Osteocyte (in vitro differentiated cells): ENCODE measurements at places on chromosomes 2 and 18. TPM values are rescaled to one million over a fixed set of nuclear protein-coding genes. Genes with fewer than 3 reads are reported as not detected.
A peak's percentile ranks its signal among the peaks of the same experiment; 100 is the strongest.

- no peak overlapping the region for H3K4me3 ChIP-seq
- no peak for DNase-seq
- peaks cover 21% of the 10 kb centered on the region for H3K4me1 ChIP-seq
- peaks cover 4% of the 10 kb centered on the region for H3K36me3 ChIP-seq
- H3K27me3 ChIP-seq = peaks cover 2% of the 10 kb centered on the region
Observed at GRCh38 chr2:152062125-152063091, 36.4 kb downstream of the CACNB4 start.

- peaks cover 6% of the 10 kb centered on the region for H3K27me3 ChIP-seq
- H3K4me3 ChIP-seq = no peak overlapping the region
- H3K36me3 ChIP-seq = no peaks in the 10 kb centered on the region
- no peak overlapping the region for H3K27ac ChIP-seq
- no peak for DNase-seq
Observed at GRCh38 chr2:209911486-209911885, 91.0 kb upstream of the RPE start.

GRCh38 chr2:186717320-186718007, 23.6 kb downstream of the FAM171B start:
- H3K36me3 ChIP-seq = no peaks in the 10 kb centered on the region
- DNase-seq = no peak
- no peak overlapping the region for H3K27ac ChIP-seq
- no peak overlapping the region for H3K4me3 ChIP-seq
- H3K27me3 ChIP-seq = no peaks in the 10 kb centered on the region
- peaks cover 35% of the 10 kb centered on the region for H3K4me1 ChIP-seq

DNA sequence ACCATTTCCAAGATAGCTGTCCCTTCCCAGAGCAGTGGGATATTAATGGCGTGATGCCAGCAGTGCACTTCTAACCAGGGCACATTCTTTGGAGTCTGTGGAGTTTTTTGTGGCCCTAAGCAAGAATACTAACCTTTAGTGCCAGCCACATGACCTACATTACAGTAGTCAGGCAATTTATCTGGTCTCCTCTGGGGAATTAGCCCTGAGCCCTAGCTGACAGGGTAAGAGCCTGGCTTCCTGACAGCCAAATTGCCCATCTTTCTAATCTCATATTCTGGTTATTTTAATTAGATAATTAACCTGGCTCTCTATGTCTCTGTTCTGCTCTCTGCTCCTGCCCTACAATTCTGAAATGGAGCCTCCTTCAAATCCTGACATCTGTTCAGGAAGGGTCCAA, 5.2 kb downstream of the PFN4 start:
- no peaks in the 10 kb centered on the region for H3K27me3 ChIP-seq
- H3K36me3 ChIP-seq = peaks cover 11% of the 10 kb centered on the region
- no peak for DNase-seq
- no peak overlapping the region for H3K4me3 ChIP-seq
- no peak overlapping the region for H3K27ac ChIP-seq
- peaks cover 9% of the 10 kb centered on the region for H3K4me1 ChIP-seq

CPLX4 gene
- total RNA-seq = not detected in 2 replicates

GRCh38 chr2:30113617-30114293, 33.1 kb upstream of the YPEL5 start:
- H3K4me1 ChIP-seq = peaks cover 24% of the 10 kb centered on the region
- no peaks in the 10 kb centered on the region for H3K36me3 ChIP-seq
- peaks cover under 1% of the 10 kb centered on the region for H3K27me3 ChIP-seq
- no peak overlapping the region for H3K4me3 ChIP-seq

UGT1A8 gene
- not detected in 2 replicates for total RNA-seq

ZNF385B gene
- 0.13 and 0.16 TPM in 2 replicates for total RNA-seq

HOXD12 gene
- not detected in 2 replicates for total RNA-seq

DNA sequence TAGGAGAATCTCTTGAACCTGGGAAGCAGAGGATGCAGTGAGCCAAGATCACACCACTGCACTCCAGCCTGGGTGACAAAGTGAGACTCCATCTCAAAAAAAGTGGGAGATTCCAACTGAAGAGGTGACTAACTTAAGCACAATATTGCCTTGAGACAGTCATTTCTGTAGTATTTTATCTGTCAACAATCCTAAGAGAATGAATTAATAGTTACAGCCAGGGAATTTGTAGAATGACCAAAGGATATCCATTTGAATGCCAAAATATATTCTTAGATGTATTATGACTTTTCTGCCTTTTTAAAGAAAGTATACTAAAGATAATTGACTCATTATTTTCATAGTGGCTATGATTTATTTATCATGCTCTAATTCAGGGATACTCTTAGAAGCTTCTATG, 40.7 kb upstream of the CCDC150 start:
- DNase-seq = no peak
- no peak overlapping the region for H3K4me3 ChIP-seq
- no peaks in the 10 kb centered on the region for H3K36me3 ChIP-seq
- H3K27ac ChIP-seq = peak overlapping the region; percentile 36

DNA sequence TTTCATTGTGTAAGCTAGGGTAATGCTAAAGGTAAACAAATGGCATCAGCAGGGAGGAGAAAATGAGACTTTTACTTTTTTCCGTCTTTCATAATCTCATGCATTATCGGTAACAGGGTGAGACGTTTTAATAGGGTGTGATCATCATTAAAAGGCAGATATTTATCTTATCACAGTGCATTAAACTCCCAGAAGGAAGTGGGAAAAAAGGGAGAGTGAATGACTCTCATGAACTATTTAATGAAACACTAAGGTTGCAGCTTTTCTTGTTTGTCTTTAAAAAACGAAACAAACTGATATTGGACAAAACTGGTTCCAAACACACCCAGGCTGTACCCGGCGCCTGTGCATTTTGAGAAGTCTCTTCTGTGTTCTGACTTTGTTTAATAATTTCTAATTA, 1936.8 kb upstream of the PIK3C3 start:
- peaks cover 23% of the 10 kb centered on the region for H3K27me3 ChIP-seq
- no peaks in the 10 kb centered on the region for H3K36me3 ChIP-seq
- H3K27ac ChIP-seq = no peak overlapping the region
- no peak for DNase-seq
- no peak overlapping the region for H3K4me3 ChIP-seq

- no peaks in the 10 kb centered on the region for H3K36me3 ChIP-seq
- H3K27me3 ChIP-seq = peaks cover 27% of the 10 kb centered on the region
- H3K4me3 ChIP-seq = no peak overlapping the region
- no peak overlapping the region for H3K27ac ChIP-seq
- no peak for DNase-seq
Observed at GRCh38 chr2:117853873-117854272, 39.4 kb downstream of the DDX18 start.

- DNase-seq = no peak
- peak overlapping the region; percentile 86 for H3K4me3 ChIP-seq
- H3K27me3 ChIP-seq = no peaks in the 10 kb centered on the region
- H3K27ac ChIP-seq = peak overlapping the region; percentile 97
Observed at GRCh38 chr2:127525691-127526131, 578 bp downstream of the IWS1 start.

DNA sequence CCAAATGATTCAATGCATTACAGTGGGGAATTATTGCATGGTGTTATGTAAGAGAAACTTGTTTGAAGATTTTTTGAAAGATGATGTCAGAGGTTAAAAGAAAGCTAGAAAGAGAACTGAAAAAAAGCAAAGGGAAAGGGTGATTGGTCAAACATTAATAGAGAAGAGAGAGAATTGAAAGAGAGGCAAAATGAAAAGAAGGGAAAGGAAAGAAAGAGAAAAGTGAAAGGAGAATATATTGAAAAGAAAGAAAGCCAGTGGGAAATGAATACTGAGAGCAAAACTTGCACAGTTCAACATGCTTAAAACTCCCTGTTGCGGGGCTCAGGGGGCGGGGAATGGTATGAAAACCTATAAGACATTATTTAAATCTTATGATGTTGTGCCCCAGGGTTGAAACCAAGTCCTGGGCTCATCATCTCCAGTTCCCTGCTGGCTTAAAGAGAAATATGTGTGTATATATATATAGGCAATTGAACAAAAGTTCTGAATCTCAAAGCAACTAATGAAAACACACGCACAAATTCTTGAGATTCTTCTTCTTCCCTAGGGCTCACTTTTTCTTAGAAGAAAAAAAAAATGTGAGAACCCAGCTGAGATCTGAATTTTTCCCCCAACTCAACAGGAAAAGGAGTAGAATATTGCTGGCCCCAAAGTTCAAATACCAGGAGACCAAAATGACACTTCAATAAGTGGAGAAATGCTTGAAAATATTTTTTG, 2045.9 kb upstream of the CELF4 start:
- H3K4me1 ChIP-seq = peaks cover 47% of the 10 kb centered on the region
- peak overlapping the region; percentile 60 for H3K4me3 ChIP-seq
- no peaks in the 10 kb centered on the region for H3K36me3 ChIP-seq
- no peak for DNase-seq
- H3K27ac ChIP-seq = peak overlapping the region; percentile 90
- H3K27me3 ChIP-seq = no peaks in the 10 kb centered on the region

DNA sequence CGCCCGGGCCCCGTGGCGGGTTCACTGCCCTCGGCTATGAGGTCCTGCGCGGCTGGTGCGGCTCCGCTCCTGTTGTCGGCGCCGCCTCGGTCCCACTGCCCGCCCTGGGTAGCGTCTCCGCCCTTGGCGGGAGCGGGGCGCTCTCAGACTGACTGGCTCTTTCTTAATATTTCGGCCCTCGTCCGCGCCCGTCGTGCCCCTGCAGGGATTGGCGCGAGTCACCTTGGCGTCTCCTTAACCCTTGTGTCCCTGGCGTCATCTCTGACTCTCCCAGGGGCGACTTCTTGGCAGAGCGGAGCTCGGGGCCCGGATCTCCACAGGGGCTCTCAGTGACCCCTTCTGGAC, 1.3 kb downstream of the PTMA start:
- peaks cover 21% of the 10 kb centered on the region for H3K36me3 ChIP-seq
- peak overlapping the region; percentile 85 for H3K4me3 ChIP-seq
- peak overlapping the region; percentile 86 for H3K27ac ChIP-seq
- DNase-seq = no peak
- peaks cover 34% of the 10 kb centered on the region for H3K4me1 ChIP-seq

DNA sequence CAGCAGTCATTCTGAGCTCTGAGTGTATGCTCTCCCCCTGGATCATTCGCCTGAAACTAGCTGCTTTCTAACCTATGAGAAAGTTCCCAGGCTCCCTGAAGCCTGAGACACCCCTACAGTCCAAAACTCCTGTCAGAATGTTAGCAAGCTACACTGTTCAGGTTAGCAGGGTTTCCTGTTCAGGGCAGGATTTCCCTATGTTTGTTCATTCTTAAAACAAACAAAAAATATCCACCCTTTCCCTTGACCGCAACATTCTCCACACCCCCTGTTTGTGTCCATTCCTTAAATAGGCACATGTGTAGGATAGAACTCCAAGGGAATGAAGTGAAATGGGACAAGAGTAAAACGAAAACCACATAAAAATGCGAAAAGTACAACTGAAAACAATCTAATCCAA, 83.1 kb downstream of the KLF7 start:
- no peak overlapping the region for H3K4me3 ChIP-seq
- no peak for DNase-seq
